ENCODE measurements at places on chromosomes 11 and 22. TPM values are rescaled to one million over a fixed set of nuclear protein-coding genes. Genes with fewer than 3 reads are reported as not detected.

The GGT1 gene
- 61.0 TPM for total RNA-seq

The F2 gene
- not detected for total RNA-seq

The TEX12 gene
- total RNA-seq: 0.24 TPM

The OR8D4 gene
- total RNA-seq: not detected

The MOV10L1 gene
- not detected for total RNA-seq

The GLB1L2 gene
- 8.9 TPM for total RNA-seq

The THY1 gene
- total RNA-seq: 0.83 TPM

The SLC17A6 gene
- not detected for total RNA-seq

The APOA4 gene
- not detected for total RNA-seq

The FDXACB1 gene
- 7.9 TPM for total RNA-seq

The MISFA gene
- 5.1 TPM for total RNA-seq

The APOA5 gene
- not detected for total RNA-seq

The FBXO7 gene
- total RNA-seq: 97.8 TPM

The FCHSD2 gene
- 23.4 TPM for total RNA-seq

The FJX1 gene
- 0.34 TPM for total RNA-seq

The C22orf31 gene
- not detected for total RNA-seq

The OR10D3 gene
- not detected for total RNA-seq

The RFPL3 gene
- not detected for total RNA-seq

The HARBI1 gene
- total RNA-seq: 5.3 TPM

The DRD4 gene
- 0.34 TPM for total RNA-seq

The ACTN3 gene
- not detected for total RNA-seq

The P2RX3 gene
- total RNA-seq: not detected

The DYNC2H1 gene
- 0.91 TPM for total RNA-seq

The CPT1A gene
- 22.6 TPM for total RNA-seq

The TUB gene
- 0.24 TPM for total RNA-seq

The SAC3D1 gene
- total RNA-seq: 17.4 TPM

The APOL6 gene
- total RNA-seq: 27.7 TPM

The TTLL8 gene
- total RNA-seq: not detected

The STK33 gene
- 0.34 TPM for total RNA-seq

The TXN2 gene
- 95.2 TPM for total RNA-seq

The DERL3 gene
- 18.8 TPM for total RNA-seq

The ANKK1 gene
- not detected for total RNA-seq

The ZP1 gene
- total RNA-seq: not detected

The KLHDC7B gene
- 5.5 TPM for total RNA-seq

The MMP27 gene
- not detected for total RNA-seq

The OR51B5 gene
- not detected for total RNA-seq

The TMPRSS4 gene
- total RNA-seq: not detected

The OTOG gene
- total RNA-seq: not detected

The MICALL1 gene
- 31.1 TPM for total RNA-seq

The CRELD2 gene
- total RNA-seq: 48.1 TPM

The CASP5 gene
- total RNA-seq: not detected

The B4GALNT4 gene
- total RNA-seq: 5.1 TPM

The KRTAP5-5 gene
- not detected for total RNA-seq

The OR51B2 gene
- total RNA-seq: not detected

The MUC5AC gene
- not detected for total RNA-seq

The PPP1CA gene
- 263 TPM for total RNA-seq

The TRIM21 gene
- 31.6 TPM for total RNA-seq

The DSCAML1 gene
- total RNA-seq: not detected

The DGCR2 gene
- total RNA-seq: 24.1 TPM

The PLAAT4 gene
- 11.8 TPM for total RNA-seq

The FAM181B gene
- not detected for total RNA-seq

The OR8G5 gene
- not detected for total RNA-seq

The CTSW gene
- total RNA-seq: 7.4 TPM

The OR51A2 gene
- total RNA-seq: not detected

The OR52M1 gene
- not detected for total RNA-seq

The MYEOV gene
- 0.93 TPM for total RNA-seq

All from activated T-helper 1 cell treated with anti-CD3 and anti-CD28 coated beads, Interleukin-12 subunit alpha, Interleukin-12 subunit beta, Interleukin-2, Interleukin-4 antibody, amounts not matched to agents 30 ng/mL and 10 ng/mL and 1 ng/mL, durations not matched to agents 14 hours and 24 hours and 36 hours (primary cell).